ENCODE measurements at places on chromosomes 5 and 9.

DNA sequence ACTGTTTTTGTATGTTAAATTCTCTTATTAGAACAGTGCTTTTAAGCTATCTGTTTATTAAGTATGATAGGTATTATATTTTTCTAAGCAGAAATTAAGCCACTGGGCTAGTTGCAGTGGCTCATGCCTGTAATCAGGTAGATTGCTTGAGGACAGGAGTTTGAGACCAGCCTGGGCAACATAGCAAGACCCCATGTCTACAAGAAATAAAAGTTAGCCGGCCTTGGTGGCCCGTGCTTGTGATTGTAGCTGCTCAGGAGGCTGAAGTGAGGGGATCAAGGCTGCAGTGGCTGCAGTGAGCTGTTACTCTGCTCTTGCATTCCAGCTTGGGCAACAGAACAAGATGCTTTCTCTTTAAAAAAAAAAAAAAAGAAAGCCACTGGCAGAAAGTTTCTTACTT is 45.0 kb upstream of the LRRC70 start:
- no peak for DNase-seq

- no peak for DNase-seq
Observed at GRCh38 chr5:55936100-55936693, 58.6 kb downstream of the IL6ST start.

GRCh38 chr5:33317271-33317670 is 123.5 kb upstream of the TARS1 start:
- DNase-seq: no peak

- DNase-seq: no peak
Observed at GRCh38 chr9:34240006-34240405, 61.2 kb downstream of the UBAP1 start.

DNA sequence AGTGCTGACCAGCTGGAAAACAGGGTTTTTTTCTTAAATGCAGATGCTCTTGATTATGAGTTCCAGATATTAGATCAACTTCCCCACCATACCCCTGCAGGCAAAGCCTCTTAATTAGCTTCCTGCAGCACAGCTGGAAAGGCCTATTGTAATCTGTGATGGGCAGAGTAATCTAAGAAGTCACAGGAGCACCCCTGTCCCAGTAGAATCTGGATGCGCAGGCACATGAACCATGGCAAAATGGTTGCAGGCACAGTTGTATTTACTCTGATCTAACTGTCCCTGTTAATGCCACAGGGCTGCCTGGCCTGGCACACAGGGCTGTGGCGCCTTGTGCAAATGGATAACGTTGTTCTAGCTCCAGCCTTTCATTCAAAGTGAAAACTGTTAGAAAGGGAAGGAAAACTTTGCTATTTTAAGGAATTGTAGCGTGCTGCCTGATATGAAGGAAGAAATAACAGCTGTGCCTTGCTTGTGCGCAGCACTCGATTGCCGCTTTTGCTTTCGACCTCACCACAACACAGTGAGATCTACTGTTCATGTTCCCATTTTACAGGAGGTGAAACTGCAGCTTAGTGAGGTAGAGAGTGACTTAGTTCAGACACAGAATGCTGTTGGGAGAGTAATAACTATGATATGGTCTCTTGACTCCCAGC is 2.3 kb downstream of the TGFBI start:
- DNase-seq: no peak

GRCh38 chr5:36417221-36417620 is 115.5 kb upstream of the RANBP3L start:
- DNase-seq: no peak

DNA sequence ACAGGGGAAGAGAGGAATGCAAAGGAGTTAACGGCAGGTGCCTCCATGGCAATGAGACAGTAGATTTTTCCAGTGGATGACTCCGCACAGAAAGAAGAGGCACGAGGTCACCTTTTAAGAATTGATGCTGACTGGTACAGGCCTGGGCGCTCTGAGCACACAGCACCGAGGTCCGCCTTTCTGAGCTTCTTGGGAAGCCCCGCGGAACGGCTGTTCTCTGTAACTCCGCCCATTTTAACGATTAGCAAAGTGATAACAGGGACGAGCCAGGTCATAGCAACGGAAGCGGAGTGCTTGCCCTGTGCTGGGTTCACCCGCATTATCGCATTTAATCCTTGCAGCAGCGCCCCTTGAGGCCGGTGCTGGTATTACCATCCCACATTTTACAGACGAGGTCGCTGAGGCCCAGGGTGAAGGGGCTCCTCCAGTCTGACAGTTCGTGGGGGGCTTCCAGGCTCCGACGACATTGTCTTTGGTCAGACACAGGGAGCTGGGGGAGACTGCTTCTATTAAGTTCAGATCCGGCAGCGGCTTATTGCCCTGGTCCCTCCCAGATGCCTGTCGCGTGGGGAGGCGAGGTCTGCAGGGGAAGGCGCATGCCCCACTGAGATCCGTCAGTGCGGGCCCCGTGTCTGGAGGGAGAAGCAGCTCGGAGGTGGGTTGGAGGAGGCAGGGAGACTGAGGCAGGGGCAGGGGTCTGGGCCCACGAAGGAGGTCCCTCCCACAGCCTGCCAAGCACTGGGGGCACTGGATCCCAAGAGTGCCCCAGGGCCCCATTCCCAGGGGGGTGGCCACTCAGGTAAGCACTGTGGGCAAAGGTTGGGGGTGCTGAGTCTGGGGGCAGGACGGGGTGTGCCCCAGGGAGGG is 22.3 kb upstream of the HMCN2 start:
- no peak for DNase-seq

- no peak for DNase-seq
Observed at GRCh38 chr5:79787448-79787847, 97.8 kb downstream of the CMYA5 start.

DNA sequence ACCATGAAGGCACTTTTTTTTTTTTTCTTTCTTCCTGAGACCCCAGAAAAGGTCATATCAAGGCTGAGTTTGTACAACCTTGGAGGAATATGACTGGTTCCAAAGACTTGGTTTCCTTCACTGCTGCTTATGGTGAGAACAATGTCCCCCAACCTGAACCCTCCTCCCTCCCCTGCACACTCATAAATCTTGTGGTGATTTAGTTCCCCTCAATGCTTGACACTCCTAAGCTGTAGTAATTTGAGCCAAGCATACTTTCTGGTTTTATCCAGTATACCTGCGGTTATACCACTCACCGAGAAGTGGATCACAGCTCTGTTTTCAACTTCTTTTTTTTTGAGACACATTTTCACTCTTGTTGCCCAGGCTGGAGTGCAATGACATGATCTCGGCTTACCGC is 149.9 kb upstream of the KLF4 start:
- no peak for DNase-seq

DNA sequence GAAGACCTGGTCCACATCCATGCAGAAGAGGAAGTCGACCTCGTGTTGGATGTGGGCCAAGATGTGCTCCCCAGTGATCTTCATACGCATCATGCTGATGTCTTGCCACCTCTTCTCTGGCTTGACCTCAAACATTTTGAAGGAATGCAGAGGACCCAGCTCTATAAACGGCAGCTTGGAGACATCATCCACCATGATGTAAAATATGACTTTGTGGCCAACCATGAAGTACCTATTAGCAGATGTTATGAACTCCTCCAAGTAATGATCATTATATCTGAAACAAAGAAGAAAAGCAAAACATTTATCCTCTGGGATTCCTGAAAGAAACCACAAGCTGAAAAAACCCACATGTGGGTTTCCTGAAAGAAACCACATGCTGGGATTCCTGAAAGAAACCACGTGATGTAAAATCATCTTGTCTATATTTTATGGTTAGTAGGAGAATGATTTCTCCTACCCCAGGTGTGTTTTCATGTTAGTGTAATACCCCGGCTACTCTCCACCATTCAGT is 52.3 kb downstream of the GGTA1 start:
- no peak for DNase-seq

GRCh38 chr9:115495052-115495635 is 377.2 kb upstream of the TNC start:
- DNase-seq: no peak

DNA sequence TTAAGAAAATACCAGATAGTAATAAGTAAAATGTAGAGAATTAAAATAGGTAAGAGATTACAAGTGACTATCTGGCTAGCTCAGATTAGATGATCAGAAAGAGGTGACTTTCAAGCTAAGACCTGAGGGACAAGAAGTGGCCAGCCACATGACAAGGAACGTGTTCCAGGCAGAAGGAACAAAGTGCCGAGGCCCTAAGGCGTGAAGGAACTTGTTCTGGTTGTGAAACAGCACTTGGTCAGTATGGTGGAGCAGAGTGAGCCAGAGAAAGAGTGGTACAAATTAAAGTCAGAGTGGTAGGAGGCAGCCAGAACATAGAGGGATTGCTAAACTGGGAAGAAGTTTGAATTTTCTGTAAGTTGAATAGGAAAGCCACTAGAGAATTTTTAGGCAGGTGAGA is 73.6 kb downstream of the ADRB2 start:
- DNase-seq: no peak

DNA sequence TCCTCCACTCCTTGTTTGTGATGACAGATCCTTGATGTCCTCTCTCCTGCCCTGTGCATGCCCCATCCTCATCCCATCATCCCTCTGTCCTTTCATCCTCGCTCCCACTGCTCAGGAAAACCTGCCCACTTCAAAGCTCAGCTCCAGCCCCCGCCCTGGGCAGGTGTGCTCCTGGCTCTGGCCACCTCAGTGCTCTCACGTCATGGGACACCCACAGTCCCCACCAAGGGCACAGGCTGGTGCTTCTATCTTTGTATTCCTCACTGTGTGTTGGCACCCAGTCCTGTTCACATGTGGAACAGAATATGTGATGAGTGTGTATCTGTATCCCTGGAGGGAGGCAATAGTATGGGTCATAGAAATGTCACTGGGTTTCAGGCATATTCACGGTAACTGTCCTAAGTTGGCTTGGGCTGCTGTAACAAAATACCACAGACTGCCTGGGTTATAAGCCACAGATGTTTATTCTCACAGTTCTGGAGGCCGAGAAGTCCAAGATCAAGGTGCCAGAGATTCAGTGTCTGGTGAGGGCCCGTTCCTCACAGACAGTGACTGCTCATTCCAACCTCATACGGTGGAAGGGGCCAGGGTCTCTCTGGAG is 13.5 kb downstream of the GFPT2 start:
- no peak for DNase-seq

DNA sequence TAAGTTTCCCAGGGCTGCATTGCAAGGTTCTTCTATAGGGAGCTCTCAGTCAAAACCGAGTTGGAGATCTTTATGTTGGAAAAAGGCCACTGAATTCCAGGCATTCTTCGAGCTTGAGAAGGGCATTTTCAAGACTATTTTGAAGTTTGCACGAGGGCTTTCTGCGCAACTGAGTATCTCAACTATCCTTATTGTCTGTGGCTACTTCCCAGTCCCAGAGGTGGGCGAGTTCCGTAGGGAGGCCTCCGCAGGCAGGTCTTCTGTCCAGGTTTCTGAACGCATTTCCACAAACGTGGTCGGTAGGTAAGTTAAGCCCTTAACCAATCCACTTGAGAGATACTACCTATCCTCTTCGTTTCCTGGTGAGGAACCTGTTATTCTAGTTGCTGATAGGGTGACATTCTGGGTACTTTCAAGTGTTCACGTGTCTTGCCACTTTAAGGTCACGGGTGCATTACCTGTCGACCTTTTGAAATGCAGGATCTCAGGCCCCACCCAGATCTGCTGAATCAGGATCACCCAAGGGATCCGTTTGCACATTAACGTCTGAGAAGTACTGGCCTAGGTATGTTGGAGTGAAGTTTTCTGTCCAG is 51.4 kb upstream of the TJP2 start:
- DNase-seq: no peak

GRCh38 chr9:114908104-114908622 is 22.2 kb downstream of the TNFSF8 start:
- DNase-seq: no peak

DNA sequence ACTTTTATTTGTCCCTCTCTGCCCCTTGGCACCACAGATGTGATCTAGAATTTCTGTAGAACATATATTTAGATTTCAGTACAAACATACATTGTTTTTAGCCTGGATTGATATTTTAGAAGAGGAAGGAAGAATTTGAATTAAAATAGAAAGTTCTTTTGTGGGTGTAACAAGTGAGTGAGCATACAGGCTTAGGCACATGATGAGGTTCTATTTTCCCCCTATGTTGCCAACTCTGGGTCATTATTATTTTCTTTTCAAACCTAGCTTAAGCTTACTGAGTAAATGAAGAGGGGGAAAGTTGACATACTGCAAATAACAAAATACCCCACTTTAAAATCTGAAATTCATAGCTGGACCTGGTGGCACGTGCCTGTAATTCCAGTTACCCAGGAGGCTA is 102.9 kb downstream of the GCNT1 start:
- DNase-seq: no peak

- no peak for DNase-seq
Observed at GRCh38 chr5:143636931-143637528, 174.9 kb upstream of the HMHB1 start.

GRCh38 chr5:89435347-89435746 is 552.4 kb upstream of the MEF2C start:
- DNase-seq: no peak

DNA sequence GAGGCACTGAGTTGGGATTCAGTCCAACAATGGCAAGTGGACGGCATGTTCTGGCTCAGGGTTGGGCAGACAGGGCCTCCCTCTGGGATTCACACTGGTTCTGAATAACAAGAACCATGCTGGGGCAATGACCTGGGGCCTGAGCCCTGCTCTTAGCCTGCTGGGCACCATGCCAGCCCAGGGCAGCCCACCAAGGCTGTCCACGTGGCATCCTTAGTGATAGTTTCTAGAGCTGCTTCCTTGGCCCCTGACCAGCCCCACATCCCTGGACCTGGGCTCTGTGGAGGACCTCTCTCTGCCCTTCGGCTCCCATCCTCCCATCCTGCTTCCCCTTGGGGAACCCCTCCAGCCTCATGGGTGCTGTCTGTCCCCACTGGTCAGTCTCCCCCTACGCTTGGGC is 22.3 kb upstream of the OLFM1 start:
- no peak for DNase-seq

GRCh38 chr9:35158501-35159280 is 3.1 kb upstream of the UNC13B start:
- DNase-seq: no peak

DNA sequence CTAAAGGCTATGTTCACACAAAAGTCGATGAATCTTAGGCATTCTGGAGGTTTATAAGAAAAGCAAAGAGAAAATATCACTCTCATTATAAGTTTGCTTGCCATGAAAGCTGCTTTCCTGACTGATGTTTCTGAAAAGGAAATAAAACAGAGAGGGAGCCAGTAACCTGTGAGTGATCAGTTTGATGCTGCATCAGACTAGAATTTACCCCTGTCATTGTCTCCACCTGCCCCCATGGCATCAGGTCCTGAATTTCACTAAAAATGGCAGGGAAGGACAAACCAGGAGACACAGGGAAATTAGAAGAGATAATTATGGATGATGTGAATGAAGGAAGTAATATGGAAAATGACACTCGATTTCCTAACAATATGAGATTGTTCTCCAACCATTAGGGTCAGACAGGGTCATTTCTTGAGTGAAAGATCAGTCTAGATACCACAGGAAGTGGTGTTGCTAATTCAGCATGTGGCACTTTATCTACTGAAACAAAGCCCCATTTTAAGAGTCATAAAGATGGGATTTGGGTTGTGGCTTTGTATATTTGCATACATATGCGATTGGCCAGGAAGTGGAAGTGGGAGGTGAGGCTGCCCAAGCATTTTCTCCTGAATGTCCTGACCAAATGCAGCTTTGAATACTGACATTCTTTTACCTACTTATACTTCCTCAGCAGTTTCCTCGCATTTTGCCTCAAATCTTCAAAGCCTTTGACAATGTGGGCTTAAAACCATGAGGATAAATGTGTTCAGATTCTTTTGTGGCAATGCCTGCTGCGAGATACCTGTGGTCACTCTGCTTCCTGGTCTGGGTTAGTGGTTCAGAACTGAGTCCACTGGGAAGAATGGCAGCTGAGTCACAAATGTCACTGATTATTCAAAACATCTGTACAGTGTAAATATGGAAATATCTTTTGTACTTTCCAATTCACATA is 29.7 kb downstream of the MEGF10 start:
- DNase-seq: no peak

- no peak for DNase-seq
Observed at GRCh38 chr9:83972286-83972685, 7.7 kb downstream of the HNRNPK start.

Measured in esophagus muscularis mucosa (tissue), 4 donors.